GM20000 (cell line): ENCODE measurements at places on chromosomes 16 and 17.

DNA sequence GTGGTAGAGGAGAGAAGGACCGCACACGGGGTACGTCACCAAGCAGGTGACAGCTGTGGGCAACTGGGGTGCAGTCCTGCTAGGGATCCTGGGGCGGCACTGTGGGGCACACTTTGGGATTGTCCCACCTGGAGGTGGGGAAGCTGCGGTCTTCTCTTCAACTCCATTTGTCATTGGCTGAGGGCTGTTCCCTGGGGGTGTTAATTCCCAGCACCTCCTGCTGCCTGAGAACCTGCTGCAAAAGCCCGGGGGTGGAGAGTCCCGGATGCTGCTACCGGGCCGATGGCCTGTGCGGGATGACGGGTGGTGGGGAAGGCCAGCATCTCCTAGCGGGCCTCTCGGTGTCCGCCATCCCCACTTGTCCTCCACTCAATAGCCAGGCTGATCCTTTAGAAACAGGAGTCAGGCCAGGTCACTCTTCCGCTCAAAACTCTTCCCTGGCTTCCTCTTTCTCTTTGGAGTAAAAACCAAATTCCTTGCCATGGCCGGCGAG is 100.2 kb downstream of the CYLD start:
- no peak for DNase-seq

DNA sequence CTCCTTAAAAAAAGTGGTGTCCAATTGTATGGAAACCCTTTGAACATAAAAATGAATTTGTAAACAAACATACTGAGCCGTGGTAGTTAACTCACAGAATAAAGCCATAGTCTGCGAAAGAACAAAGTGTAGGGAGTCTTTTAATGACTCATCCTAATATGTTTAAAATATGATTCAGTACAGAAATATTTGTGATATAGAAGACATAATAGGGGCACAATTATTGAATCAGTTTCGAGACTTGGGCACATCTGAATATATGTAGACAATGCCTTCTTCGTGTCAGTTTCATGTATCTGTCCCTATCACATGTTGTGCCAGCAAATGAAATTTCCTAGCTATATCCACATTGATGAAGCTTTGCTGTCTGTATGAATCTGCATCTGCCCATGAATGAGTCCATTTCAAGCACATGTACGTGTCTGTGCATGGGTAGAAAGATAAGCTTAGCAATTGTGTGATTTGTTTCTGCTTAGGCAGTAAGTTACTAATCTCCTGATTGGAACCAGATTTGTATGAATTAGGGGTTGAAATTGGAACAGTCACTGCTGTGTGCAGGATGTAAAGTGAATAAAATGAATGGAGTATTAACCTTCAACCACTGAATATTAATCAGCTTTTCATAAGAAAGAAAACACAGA is 112.5 kb upstream of the SOX9 start:
- no peak for DNase-seq

DNA sequence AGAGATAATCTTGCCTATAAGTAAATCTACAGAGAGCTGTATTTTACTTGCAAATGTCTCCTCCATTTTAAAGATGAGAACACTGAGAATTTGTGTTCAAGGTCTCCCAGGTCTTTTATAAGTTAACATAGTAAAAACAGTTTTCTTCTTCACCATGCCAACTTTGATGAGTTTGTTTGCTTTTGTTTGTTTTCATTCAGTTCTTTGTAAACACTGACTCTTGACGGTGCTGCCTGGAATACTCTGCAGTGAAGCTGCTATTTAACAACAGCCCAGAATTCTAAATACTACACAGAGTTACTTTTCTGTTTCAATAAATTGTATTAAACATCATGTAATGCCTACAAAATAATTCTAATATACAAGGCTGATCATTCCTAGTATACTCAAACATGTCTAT is 41.4 kb upstream of the PITPNM3 start:
- DNase-seq, result no peak

GRCh38 chr16:1469693-1470201 is 5.1 kb downstream of the CLCN7 start:
- DNase-seq, result no peak

DNA sequence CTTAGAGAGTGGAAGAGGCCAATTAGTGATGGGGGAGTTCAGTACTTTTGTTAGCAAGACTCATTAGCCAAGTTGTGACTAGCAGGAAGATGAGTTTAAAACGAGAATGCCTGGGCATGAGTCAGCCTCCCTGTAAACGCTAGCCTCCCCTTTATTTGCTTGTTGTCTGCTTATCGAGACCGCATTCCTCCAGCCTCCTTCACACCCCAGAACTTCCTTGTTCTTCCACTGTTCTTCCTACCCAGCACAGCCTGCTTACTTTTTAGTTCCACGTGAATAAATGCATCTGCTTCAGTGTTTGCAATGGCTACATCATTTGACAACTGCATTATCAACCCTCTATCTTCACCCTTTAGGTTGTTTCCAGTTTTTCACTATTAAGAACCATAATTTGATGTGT is 20.2 kb upstream of the OR3A1 start:
- DNase-seq, result no peak

- DNase-seq, result no peak
Measured at GRCh38 chr17:27353033-27353460, 59.1 kb downstream of the WSB1 start.

DNA sequence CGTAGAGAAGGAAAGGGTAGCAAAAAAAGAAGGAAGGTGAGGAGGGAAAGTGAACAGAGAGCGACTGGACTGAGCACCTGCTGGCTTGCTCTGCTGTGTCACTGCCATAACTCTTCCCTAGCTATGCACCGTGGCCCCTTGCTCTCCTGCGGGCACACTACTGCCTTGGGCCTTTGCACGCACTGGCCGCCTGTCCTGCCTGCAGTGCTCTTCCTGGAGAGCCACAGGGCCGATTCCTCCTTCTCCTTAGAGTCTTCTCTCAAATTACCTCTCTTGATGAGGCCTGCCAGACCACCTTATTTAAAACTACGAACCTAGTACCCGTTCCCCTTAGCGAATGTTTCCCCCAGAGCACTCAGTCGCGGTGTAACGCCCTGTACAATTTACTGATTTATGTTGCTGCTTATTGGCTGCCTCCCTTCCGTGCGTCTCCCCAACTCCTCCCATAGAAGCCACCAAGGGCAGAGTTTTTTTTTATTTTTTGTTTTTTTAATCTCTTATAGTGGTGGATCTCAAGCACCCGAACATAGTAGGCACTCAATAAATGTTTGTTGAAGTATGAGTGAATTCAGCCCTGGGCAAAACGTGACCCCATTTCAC is 70.3 kb downstream of the RAI1 start:
- no peak for DNase-seq

DNA sequence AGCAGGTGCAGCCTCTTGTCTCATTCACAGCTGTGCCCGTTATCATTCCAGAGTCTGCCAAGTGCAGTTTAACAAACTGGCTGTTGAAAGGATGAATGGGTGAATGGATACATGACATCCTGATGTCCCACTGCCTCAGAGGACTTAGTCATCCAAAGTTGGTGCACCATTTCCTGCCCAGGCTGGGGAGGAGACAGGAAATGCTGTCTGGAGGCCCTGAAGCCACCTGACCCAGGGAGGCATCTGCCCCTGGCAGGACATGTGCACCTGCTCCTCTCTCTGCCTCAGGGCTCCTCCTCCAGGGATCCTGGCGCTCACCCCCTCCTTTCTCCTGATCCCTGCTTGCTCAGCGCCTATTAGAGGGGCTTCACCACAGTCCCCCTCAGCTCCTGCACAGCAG is 1.8 kb upstream of the CD300C start:
- no peak for DNase-seq

GRCh38 chr17:67165201-67165600 is 79.8 kb downstream of the HELZ start:
- no peak for DNase-seq

- DNase-seq, result no peak
Measured at GRCh38 chr16:7731141-7731540, 398.5 kb downstream of the RBFOX1 start.
